ENCODE measurements at places on chromosomes 2 and 18. TPM values are rescaled to one million over a fixed set of nuclear protein-coding genes. Genes with fewer than 3 reads are reported as not detected.

- no peak for DNase-seq
Measured at GRCh38 chr2:60804473-60804872, 48.4 kb downstream of the PAPOLG start.

Gene PSMA8
- total RNA-seq, result not detected

Gene FBXO15
- total RNA-seq, result 0.47 TPM

DNA sequence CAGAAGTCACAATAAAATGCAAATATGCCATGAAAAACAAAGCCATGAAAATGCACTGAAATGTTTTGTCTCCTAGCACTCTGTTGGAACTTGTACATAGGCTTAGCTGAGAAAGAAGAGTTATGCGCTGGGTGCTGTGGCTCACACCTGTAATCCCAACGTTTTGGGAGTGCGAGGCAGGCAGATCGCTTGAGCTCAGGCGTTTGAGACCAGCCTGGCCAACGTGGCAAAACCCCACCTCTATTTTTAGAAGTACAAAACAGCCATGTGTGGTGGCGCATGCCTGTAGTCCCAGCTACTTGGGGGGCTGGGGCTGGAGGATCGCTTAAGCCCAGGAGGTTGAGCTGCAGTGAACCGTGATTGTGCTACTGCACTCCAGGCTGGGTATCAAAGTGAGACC is 39.9 kb downstream of the IRS1 start:
- DNase-seq, result no peak

DNA sequence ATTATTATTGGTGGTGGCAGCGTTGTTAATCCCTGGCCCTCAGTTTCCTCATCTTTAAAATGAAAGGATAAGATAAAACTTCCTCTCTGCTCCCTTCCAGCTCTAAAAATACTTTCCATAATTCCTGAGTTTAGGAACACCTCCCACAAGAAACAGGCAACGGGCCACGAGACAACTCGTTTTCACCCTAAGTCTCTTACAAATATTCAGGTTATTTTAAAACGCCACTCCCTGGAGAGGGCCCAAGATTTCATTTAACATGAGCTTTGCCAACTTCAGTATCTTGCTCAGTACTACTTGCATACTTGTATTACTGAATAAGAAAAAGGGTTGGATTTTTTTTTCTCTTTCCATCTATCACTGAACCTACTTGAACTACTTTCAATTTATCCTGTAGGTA is 611.1 kb upstream of the FANCL start:
- no peak for DNase-seq

DNA sequence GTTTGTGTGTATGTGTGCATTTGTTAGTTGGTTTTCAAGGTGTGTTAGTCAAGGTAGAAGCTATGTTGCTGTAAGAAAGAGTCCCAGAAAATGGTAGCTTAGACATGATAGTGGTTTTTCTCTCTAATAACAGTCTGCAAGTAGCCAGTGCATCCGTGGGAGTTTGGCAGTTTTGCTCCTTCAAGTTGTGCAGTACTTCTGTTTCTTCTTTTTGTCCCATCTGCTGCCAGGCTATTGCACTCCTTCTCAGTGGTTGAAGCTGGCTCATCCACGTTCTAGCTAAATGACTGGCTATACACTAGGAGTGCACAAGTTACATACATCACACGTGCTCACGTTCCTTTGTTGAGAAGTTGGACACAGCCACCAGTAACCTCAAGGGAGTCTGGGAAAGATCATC is 134.7 kb downstream of the ASXL3 start:
- no peak for DNase-seq

DNA sequence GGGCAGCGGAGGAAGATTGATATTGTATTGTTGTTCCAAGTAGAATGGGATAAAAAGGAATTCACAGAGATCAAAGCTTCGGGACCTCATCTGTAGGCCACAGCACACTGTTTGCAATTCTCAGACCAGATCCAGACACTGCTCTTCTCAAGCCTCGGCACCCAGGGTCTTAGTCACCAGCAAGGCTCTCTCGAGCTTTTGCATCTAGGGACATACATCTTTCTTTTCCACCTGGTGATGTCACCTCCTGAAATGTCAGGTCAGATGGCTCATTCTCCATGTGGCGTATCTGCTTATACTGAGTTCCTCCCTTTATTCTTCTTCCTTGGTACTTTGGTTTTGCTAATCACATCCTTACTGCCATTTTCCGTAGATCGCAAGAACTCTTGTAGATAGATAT is 42.9 kb upstream of the SNTG2 start:
- no peak for DNase-seq

Gene TRPM8
- total RNA-seq, result not detected

GRCh38 chr2:96903318-96903717 is 33.4 kb upstream of the SEMA4C start:
- DNase-seq, result no peak

DNA sequence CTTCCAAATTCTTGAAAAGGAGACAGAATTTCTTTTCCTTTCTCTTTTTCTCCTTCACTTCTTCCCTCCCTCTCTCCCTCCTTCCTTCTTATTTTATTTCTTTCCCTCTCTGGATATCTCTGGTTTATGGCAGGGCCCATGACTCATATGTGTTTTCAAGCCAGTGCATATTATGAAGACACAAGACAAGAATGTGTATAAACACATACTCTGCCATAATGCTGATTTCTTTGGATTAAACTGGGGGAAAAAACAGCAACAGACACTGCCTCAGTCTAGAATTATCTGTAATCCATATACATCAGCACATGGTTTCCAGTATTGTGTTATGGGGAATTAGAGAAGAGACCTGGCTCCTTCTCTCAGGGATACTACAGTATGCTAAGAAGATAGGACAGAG is 82.8 kb upstream of the CPO start:
- DNase-seq, result no peak

Gene LYPD1
- 0.34 TPM for total RNA-seq

DNA sequence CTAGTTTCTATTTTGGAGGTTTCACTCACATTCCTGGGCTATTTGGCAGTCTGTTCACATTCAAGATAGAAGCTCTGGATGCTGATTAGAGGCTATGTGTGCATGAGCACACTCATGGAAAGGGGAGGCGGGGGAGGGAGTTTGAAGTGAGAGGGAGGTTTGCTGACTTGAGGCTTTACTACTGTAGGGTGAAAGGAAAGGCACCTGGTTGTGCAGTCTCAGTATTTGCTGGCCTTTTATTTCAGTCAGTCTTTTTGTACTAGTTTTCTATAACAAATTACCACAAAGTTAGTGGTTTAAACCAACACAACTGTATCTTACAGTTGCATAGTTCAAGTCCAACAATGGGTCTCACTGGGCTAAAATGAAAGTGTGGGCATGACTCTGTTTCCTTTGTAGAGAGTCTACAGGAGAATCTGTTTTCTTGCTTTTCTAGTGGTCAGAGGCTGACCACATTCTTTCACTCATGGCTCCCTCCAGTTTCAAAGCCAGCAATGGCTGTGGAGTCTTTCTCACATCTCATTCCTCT is 47.7 kb upstream of the NR4A2 start:
- no peak for DNase-seq

DNA sequence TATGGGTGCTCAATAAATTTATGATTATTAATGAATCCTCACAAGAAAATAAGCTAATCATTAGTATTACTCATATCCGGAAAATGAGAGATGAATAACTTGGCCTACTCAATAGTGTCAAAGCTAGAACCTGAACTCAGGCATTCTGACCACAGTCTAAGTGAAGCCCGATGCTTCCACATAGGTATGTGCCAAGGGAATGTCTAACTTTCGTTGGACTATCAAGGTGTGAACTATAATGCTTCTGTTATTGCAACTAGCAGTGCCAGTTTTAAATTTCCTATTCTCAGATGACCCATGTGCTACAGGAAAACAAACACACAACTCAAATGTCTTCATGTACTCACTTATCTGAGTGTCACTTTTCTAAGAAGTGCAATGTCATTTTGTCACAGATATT is 1.8 kb downstream of the BARD1 start:
- no peak for DNase-seq

GRCh38 chr18:59057969-59058368 is 81.7 kb upstream of the SEC11C start:
- no peak for DNase-seq

GRCh38 chr2:158618891-158619490 is 162.2 kb downstream of the PKP4 start:
- DNase-seq, result no peak

Gene CAPN14
- total RNA-seq, result 0.26 TPM

Gene CPLX4
- total RNA-seq, result not detected

- no peak for DNase-seq
Measured at GRCh38 chr2:96486696-96487095, 18.5 kb downstream of the NEURL3 start.

- peak; percentile 44 for DNase-seq
Measured at GRCh38 chr2:854460-854859, 96.2 kb upstream of the SNTG2 start.

GRCh38 chr2:201949927-201950246 is 83.8 kb upstream of the FZD7 start:
- DNase-seq, result no peak

GRCh38 chr18:49009661-49010060 is 58.9 kb upstream of the SMAD7 start:
- no peak for DNase-seq

GRCh38 chr2:235659767-235660322 is 166.0 kb downstream of the AGAP1 start:
- no peak for DNase-seq

DNA sequence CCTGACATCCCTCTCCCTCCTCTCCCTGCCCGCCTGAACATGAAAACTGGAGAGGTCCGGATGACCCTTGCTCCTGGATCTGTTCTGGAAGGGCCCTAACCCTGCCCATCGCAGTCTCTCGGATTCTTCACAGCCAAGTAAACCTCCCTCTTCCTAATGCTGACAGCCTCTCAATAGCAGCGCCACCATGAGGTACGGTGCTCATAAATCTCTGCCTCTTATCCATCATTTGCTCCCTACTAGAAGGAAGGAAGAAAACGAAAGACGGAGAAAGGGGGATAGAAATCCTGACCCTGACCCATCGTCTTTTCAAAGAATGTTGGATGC is 257.9 kb downstream of the BCL11A start:
- no peak for DNase-seq

Gene ABCG8
- total RNA-seq, result not detected

DNA sequence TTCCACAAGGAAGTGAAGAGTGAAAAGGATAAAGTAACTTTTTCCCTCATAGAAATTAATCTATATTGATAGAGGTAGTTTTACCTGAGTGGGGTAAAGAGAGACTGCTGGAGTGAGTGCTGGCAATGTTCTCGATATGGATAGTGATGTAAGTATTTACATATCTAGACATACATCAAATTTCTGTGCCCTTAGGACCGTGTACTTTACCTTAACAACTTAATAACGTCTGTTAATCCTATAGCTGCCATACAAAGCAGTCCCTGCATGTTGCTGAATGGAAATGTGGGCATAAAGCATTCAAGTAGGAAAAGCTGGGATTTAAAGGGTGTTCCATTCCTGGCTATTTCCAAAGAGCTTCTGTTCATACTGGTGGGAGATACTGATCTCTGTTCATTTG is 162.4 kb upstream of the NOSTRIN start:
- DNase-seq, result no peak

DNA sequence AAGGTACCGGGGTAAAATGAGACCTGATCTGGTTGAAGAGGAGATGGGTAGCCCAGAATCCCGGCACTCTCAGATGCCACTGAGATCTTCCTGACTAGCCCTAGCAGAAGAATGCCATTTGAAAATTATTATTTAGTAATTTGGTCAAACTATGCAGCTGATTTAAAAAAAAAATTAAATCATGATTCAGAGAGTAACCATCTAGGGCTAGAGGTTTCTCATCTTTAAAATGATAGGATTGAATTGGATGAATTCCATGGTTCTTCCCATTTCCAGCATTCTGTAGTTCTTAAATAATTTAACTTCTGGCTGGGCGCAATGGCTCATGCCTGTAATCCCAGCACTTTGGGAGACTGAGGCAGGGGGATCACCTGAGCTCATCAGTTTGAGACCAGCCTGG is 106.1 kb downstream of the MYO1B start:
- DNase-seq, result no peak

GRCh38 chr2:126658905-126659561 is 3.1 kb downstream of the GYPC start:
- peak; percentile 81 for DNase-seq

- DNase-seq, result no peak
Measured at GRCh38 chr2:19767899-19768298, 133.9 kb downstream of the TTC32 start.
